ENCODE measurements at places on chromosomes 7 and 10. TPM values are rescaled to one million over a fixed set of nuclear protein-coding genes. Genes with fewer than 3 reads are reported as not detected.

Gene ASB10
- total RNA-seq = not detected

Gene SLC26A5
- not detected for total RNA-seq

Gene WDR86
- total RNA-seq = 8.6 TPM

Gene PTF1A
- not detected for total RNA-seq

Gene UFSP1
- total RNA-seq = 8.6 TPM

Gene ADAMTS14
- total RNA-seq = 3.6 TPM

Gene SPRN
- total RNA-seq = 0.59 TPM

Gene LMOD2
- total RNA-seq = not detected

Gene ZNF467
- total RNA-seq = 0.59 TPM

Gene IL6
- total RNA-seq = 23.2 TPM

Gene MDFIC
- total RNA-seq = 46.2 TPM

Gene RGS10
- 38.9 TPM for total RNA-seq

Gene CCL24
- not detected for total RNA-seq

Gene CTTNBP2
- 0.78 TPM for total RNA-seq

Gene ERVW-1
- not detected for total RNA-seq

Gene PDZD7
- total RNA-seq = 1.5 TPM

Gene TMEM213
- total RNA-seq = not detected

Gene BMPER
- 34.0 TPM for total RNA-seq

Gene OR2A42
- under 0.01 TPM for total RNA-seq

Gene FRAT1
- total RNA-seq = 0.09 TPM

Gene TPST1
- 343 TPM for total RNA-seq

Gene SCART1
- 2.7 TPM for total RNA-seq

Gene CUL2
- total RNA-seq = 65.7 TPM

Gene VPS26A
- total RNA-seq = 43.5 TPM

Gene VAX1
- total RNA-seq = not detected

Gene TRIM50
- total RNA-seq = not detected

Gene MNX1
- total RNA-seq = not detected

Gene CDK13
- 72.0 TPM for total RNA-seq

Gene SPDYE8
- total RNA-seq = not detected

Gene CYP2E1
- total RNA-seq = 0.89 TPM

Gene HMX2
- not detected for total RNA-seq

Gene CYCS
- 63.9 TPM for total RNA-seq

Gene FAM25C
- not detected for total RNA-seq

Gene PDAP1
- 85.2 TPM for total RNA-seq

Gene PDE1C
- total RNA-seq = 0.74 TPM

Gene SFTPA1
- total RNA-seq = not detected
